Stimulated activated CD4-positive, alpha-beta T cell treated with anti-CD3 and anti-CD28 coated beads, Interleukin-2, amount 100 ng/mL, for 24 hours (primary cell): ENCODE measurements at places on chromosomes 3 and 15.

- no peak for DNase-seq
These were observed 7.7 kb downstream of the CCDC54 start for GRCh38 chr3:107384907-107385306.

- no peak for DNase-seq
These were observed 1006.6 kb upstream of the CFAP20DC start for GRCh38 chr3:60056404-60056803.

- no peak for DNase-seq
These were observed 30.1 kb upstream of the KY start for GRCh38 chr3:134680796-134681521.

DNA sequence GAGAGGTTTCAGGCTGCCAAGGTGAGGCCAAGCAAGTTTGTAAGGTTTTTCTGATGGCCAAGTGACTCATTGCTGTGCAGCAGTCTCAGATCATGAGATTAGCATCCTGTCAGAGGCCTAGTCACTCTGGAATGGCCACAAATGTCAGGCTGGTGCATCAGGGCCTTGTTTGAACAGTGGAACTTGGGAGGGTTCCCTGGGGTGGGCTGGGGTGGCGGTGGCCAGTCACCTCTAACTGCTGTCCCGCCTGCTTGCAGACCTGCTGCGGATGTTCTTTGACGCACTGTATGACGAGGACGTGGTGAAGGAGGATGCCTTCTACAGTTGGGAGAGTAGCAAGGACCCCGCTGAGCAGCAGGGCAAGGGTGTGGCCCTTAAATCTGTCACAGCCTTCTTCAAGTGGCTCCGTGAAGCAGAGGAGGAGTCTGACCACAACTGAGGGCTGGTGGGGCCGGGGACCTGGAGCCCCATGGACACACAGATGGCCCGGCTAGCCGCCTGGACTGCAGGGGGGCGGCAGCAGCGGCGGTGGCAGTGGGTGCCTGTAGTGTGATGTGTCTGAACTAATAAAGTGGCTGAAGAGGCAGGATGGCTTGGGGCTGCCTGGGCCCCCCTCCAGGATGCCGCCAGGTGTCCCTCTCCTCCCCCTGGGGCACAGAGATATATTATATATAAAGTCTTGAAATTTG, 2.8 kb upstream of the FAM131A start:
- peak; percentile 39 for DNase-seq

DNA sequence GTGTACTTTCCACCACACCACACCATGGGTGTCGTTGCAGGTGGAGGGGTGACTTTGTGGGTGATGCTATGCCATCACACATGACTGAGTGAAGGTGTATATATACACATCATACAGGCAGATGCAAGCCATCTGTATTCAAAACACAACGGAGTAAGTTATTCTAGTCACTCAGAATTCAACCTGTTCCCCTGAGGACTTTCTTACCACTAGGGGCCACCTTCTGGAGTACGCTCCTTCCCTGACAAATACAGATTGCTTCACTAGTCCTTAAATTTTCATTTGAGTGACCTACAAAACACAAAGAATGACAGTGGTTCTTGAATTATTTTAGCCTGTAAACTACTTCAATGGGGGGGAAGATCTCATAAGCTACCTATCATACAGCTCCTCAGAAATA, 52.8 kb upstream of the NTRK3 start:
- no peak for DNase-seq

DNA sequence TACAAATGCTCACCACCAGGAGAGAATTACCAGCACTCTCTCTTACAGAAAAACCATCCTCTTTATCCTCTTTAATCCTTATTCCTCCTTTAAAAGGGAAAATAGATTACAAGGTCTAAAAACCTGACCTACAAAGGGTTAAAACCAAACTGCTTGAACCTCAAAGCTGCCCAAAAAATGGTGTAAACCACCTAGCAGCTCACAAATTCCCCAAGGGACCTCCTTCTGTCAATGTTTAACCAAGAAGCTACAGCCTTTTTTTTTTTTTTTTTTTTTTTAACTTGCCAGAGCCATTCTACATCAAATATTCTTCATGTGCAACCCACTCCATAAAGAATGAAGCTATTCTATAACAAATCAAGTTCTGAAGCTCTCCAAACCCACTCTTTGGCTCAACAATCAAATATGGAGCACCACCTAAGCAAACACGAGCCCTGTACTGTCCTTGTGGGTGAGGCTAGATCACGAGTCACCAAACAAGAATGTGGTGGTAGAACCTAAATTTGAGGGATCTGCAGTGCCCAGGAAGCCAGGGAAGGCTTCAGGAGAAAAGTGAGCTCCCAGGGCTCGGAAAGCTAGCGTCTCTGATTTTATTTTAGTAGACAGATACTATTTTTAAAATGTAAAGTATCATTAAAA, 20.1 kb downstream of the OSBPL10 start:
- no peak for DNase-seq
